ENCODE measurements at places on chromosomes 2 and 18.

DNA sequence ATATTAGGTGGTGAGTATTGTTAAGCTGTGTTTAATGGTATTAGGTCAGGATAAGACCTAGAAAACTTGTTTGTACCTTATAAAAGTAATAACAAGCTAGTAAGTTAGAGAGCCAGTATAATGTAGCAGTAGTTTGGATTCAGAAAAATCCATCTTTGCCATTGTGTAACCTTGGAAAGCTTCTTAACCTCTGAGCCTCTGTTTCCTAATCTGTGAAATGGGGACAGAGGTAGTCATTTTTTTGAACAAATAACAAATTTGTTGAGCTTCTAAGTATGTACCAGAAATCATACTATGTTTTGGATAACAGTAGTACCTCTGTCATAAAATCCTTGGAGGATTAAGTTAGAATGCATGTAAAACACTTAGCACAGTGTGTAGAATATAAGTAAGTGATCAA is 12.5 kb downstream of the GLS start:
- DNase-seq = no peak

DNA sequence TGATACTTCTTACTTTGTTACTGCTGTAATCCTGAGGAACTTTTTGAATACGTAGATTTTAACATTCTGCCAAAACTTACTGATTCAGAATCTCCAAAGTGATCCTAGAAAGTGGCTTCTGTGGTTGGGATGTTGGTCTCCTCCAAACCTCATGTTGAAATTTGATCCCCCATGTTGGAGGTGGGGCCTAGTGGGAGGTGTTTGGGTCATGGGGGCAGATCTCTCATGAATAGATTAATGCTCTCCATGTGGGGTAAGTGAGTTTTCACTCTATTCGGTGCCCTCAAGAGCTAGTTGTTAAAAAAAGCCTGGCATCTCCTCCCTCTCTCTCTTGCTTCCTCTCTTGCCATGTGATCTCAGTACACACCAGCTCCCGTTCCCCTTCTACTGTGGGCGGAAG is 329.9 kb downstream of the HRH4 start:
- DNase-seq = no peak

- DNase-seq = no peak
Measured at GRCh38 chr2:190875891-190876290, 4.7 kb upstream of the GLS start.

GRCh38 chr18:32851936-32852335 is 79.1 kb upstream of the KLHL14 start:
- DNase-seq = no peak

DNA sequence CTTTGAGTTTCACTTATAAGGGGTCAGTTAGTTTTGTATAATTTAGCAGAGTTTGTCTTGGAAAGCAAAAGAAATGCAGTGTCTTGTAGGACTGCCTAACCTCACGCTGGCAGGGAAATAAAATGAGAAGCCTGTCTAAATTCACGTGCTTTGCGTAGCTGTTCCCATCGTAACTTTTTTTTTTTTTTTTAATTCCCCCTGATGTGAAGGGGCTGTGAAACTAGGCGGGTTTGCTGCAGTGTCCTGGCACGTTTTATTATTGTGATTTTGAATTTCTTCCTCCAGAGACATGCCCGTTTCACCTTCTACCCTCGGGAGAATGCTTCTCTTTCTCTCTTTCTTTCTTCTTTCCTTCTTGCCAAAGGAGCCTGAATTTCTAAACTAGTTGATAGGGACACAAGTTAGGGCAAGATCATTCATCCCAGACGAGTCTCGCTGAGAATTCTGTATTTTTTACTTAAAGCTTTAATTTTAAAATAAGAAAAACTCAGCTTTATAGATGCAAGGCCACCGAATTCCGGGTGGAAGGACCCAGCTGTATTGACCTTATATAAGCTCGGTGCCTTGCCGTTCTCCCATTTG is 2.3 kb downstream of the MEIS1 start:
- no peak for DNase-seq

DNA sequence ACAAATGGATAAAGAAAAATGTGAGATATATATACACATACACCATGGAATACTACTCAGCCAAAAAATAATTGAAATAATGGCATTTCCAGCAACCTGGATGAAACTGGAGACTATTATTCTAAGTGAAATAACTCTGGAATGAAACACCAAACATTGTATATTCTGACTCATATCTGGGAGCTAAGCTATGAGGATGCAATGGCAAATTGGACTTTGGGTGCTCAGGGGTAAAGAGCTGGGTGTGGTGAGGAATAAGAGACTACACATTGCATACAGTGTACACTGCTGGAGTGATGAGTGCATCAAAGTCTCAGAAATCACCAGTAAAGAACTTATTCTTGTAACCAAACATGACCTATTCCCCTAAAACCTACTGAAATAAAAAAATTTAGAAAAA is 636.0 kb upstream of the LRATD1 start:
- DNase-seq = no peak

DNA sequence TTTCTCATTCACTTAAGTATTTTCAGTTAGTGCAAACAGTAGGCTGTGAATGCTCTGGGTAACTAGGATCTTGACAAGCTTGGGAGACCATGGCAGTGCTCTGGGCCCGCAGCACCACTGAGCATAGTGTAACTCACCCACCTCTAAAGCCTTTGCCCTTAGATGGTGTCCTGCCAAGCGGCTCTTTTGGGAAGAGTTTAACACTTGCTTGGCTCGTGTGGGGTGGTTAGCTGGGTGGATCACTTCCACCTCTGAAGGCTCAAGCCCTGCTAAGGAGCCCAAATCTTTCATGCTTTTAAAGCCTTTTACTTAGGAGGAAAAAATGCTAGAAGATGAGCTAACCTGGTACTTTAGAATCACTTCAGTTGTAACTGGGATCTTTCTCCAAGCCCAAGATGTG is 33.9 kb downstream of the PTPN18 start:
- no peak for DNase-seq

DNA sequence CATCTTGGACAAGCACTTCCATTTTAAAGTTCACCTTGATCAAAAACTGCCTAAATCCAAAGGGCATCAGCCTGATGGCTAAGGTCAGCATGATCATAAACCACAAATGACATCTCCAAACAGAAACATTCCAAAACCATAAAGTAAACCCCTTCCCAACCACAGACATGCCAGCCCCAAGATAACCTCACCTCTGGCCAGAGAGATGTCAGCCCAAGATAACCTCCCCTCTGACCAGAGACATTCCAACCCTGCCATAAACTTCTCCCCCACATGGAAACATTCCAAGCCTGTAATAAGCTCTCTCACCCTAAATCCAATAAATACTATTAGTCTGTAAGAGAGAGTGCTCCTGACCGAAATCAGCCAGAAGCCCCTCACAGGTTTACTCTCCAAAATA is 18.6 kb upstream of the MARCO start:
- DNase-seq = no peak

- DNase-seq = no peak
Measured at GRCh38 chr18:23933407-23933806, 81.1 kb upstream of the TTC39C start.

DNA sequence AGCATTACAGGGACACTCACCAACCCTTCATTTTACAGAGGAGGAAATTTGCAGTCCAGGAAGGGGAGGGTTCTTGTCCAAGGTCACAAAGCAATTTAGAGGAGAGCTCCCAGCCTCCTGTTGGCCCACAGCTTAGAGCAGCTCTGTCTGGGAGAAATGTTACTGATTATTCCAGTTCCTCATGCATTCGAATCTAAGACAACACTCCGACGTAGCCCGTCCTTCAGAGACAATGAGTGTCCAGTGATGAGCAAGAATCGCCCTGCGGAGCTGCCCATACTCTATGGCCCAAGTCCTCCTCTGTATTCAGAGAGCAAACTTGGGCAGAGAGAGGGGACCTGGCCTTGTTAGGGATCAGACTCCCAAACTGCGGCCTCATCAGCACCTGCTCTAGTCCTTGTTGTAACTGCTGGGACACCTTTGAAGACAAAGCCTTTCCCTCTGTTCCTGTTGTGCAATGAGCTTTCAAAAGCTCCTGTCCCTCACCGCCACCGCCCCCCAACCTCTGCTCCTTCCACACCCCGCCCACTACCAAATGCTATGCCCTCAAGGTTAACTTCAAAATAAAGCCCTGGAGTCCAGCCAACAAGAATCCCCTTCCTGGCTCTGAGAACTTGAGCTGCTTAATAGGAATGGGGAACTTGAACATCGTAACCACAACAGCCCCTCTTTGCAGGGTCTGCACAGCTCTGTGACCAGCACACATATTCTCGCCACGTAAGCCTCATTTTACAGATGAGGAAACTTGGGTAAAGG is 234.8 kb upstream of the SMAD2 start:
- peak; percentile 57 for DNase-seq

GRCh38 chr2:164887434-164888144 is 46.0 kb upstream of the COBLL1 start:
- DNase-seq = no peak

DNA sequence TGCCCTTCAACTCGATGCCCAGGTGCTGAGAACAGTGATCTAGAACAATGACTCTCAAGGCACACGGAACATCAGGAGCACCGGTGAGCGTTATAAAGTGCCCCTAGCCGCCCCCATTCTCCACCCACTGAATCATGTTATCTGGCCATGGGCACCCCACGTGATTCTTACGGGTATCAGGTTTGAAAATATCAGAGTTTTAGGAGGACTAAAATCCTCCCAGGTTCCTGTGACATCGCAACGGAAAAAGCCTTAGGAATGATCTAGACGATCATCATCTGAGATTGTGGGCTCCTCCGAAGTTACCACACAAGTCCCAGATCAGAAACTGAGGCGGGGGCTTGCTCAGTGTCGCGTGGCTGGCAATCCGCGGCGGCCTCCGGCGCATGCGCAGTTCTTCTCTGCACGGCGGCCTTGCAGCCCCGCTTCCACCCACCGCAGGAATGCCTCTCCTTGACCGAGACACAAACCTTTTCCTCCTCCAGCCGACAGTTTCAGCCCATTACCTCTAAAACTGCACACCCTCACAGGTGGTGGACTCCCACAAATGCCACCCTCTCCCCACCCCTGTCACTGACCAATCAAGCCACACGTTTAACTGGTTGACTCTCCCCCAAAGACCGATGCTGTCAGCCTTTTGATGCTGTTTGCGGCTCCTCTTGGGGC is 5.8 kb upstream of the MRPL33 start:
- DNase-seq = peak; percentile 72

DNA sequence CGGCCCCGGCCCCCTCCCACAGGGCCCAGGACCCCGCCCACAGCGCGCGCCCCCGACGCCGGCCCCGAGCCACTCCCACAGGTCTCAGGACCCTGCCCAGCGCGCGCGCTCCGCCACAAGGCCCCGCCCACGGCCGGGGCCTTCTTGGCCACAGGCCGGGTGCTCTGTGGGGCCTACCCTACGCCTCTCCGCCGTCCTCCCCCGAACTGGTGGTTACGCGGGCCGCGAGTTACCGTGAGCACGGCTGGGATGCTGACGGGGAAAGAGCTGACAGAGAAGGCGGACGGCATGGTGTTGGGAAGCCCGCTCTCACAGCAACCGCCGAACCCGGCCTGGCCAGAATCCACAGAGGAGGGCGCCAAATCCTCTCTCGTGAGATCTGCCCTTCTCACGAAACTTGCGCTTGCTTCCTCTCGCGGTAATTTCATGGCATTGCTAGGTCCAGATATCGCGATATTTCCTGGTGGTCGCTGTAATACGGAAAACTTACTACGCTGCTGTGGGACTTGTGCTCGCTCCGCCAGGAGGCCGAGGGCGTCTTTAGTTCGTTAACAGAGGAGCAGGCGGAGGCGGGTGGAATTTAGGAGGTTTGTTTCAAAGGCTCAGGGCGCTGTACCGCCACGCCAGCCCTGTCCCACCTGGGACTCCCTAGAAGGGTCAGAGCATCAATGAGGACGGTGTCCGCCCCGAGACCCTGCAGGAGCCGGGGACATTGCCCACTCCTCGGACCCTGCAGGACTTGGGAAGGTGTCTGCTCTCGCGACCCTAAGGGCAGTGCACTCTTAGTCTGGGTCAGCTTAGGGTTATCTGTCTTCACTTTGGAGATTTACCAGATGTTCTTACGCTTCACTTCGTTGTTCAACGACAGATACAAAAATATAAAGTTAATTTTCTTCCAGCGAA is at the start of gene TMEM18:
Gene TMEM18 (minus strand): TSS at position 351 of the 903 bp plus-strand sequence. CDS start 61 bp downstream, at position 290.
- peak; percentile 97 for DNase-seq

DNA sequence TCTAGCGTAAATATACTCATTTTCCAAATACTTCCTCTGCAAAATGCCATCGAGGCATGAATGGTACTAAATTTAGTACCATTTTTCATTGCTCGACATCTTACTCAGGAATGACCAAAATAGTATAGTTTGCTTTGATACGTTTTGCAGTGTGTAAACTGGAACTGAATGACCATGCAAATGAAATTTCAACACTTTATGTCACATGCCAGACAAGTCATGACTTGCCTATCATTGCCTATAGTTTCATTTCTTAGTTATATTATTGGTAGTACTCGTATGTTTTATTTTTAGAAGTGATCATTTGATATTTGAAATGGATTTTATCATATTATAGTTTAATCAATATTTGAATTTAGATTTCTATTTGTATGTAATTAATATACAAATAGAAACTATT is 9.1 kb downstream of the MSTN start:
- no peak for DNase-seq
